ENCODE measurements at places on chromosomes 11 and 22.

DNA sequence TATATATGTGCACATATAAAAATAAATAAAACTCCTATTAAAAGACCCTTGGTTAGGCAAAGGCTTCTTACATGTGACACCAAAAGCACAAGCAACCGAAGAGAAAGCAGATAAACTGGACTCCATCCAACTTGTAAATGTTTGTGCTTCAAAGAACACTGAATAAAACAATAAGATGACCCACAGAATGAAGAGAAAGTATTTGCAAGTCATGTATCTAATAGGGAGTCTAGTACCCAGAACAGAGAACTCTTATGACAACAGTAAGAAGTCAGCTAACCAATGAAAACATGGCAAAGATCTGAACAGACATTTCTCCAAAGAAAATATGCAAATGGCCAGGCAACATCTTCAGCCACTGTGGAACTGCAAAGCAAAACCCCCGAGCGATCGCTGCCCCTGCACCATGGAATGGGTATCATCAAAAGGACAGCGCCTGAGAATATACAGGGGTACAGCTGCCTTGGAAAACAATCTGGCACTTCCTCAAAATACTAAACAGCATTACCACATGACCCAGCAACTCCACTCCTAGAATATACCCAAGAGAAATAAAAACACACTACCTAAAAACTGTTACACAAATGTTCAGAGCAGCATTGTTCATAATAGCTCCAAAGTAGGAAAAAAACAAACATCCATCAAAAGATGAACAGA lies 17.2 kb downstream of the BRD1 start:
- no peak for DNase-seq

GRCh38 chr11:101126551-101127196 lies 2.9 kb downstream of the PGR start:
- DNase-seq, result no peak

- DNase-seq, result no peak
Measured at GRCh38 chr22:39353346-39353745, 3.6 kb downstream of the SYNGR1 start.

GRCh38 chr11:101435408-101435973 lies 148.3 kb downstream of the TRPC6 start:
- no peak for DNase-seq

GRCh38 chr22:24087071-24087795 lies 76.1 kb downstream of the CABIN1 start:
- no peak for DNase-seq

DNA sequence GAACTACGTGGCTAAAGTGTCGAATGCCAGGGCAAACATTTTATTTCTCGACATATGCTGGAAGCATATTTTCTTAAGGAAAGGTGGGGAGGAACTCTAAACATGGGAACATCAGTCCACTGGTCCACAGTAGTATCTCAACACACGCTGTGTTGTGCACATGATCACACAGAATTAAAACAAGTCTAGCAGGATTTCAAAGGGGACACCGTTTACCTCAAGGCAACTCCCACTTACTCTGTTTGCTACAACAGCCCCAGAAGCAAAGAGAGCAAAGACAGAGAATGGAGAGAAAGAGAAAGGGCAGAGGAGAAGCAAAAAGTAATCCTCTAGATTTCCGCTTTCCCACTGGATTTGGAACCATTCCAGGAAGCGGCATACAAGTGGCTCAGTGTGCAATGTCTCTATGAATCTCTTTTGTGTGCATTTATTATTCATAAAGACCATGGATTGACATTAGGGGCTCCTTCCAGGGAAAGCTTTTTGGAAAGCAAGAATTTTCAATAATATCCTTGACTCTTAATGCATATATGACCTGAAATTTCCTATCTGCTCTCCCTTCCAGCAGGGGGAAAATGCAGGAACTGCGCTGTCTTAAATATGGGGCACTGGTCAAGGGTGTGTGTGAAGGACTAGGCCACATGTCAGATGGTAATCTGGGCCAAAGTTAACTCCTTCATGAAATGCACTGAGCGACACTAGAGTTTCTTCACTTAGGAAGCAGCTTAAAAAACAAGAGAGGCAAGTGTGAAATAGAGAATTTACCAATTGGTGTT lies 34.8 kb upstream of the CCDC34 start:
- no peak for DNase-seq

GRCh38 chr11:95514416-95515110 lies 275.0 kb downstream of the FAM76B start:
- DNase-seq, result no peak

- no peak for DNase-seq
Measured at GRCh38 chr22:36339171-36340065, 48.3 kb downstream of the MYH9 start.

DNA sequence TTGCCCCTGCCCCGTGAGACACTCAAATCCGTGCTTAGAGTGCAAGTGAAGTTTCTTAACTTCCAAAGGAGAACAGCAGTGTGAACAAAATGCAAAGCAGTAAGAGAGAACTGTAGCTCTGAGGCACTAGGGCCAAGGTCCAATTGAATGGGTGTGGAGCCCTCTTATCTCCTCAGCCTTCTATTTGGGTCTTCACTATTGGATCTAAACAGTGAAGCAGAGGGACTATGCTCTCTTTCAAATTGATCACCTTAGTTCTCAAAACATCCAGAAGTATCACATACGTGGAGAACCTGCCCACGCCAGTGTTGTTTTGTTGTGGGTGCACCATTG lies 49.6 kb downstream of the C22orf31 start:
- DNase-seq, result no peak

DNA sequence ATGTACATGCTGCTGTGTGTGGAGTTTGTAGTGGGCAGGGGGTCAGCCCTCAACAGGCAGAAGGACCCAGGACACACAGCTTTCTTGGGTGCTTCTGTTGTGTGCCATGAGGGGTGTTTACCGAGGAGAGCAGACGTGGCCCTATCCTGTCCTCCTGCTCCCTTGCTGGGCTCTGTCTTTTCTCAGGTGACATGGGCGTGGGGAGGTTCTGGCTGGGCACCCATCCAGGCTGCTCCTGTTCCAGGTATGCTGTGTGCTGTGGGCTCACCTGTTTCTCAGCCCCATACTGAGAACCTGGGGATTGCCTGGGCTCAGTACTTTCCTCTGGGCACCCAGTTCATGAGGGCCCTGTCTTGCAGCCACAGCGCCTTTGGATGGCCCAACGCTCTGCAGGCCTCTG lies 23.3 kb downstream of the MICALL1 start:
- no peak for DNase-seq

- DNase-seq, result no peak
Measured at GRCh38 chr22:24683691-24684090, 80.7 kb downstream of the GGT1 start.

- DNase-seq, result no peak
Measured at GRCh38 chr11:117145393-117145761, 1.3 kb downstream of the PAFAH1B2 start.

DNA sequence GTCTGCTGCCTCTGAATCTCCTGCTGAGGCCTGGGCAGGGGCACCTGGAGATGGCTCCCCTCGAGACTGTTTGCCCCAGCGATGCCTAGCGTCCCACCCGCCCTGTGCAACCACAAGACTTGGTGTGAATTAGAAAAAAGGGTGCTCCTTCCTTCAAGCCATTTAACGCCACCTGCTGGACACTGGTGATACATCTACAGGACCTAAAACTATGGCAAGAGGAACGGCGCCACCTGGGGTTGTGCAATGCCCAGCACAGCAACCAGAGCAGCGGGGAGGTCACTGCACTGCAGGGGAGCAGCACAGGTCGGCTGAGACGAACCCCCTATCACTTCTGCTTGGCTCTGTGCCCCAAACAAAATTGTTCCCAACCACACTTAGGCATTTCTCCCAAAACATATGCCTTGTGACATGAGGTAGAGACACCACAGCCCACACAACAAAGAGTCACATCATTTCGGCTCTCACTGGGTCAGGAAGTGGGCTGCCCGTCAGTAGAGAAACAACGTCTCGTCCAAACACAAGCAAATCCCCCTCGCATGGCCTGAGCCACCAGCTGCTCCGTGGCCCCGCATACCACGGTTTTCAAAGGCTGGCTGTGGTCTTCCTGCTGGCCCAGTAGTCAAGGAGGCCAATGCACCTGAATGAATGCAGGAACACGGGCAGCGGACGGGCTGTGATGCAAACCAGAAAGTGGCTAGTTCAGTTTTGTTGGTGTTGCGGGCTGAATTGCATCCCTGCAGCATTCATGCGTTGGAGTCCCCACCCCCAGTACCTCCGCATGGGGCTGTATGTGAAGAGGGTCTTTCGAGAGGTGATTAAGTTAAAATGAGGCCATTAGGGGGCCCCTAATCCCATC lies 171.9 kb downstream of the SHANK2 start:
- DNase-seq, result no peak

Measured in stimulated activated CD4-positive, alpha-beta T cell treated with anti-CD3 and anti-CD28 coated beads, TNF-alpha, amount 100 ng/mL, for 4 hours (primary cell).